GM13977 (cell line): ENCODE measurements at places on chromosomes 5 and 9.

DNA sequence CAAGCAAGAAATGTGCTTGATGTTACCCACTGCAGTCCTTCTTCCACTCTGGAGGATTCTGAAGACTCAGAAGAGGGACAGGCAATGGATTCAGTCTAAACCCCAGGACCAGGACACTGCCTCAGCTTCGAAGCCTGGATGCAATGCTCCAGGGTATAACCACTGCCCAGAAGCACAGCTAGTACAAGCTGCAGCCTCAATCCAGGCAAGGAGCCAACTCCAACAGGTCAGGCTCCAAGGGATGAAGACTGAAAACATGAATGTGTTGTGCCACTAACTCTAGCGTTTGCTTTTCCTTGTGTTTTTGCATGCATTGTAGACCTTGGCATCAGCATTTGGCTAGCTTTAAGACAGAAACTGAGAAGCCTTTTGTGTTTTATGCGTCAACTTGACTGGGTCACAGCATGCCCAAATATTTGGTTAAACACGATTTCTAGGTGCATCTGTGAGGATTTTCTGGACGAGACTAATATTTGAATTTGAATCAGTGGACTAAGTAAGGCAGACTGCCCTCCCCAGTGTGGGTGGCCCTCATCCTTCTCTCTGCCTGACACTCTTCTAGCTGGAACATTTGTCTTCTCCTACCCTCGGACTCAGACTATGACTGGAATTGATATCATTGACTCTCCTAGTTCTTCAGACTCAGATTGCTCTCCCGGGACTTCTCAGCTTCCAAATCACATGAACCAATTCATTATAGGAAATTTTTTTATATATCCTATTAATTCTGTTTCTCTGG lies 20.5 kb upstream of the GPX3 start:
- DNase-seq, result no peak

DNA sequence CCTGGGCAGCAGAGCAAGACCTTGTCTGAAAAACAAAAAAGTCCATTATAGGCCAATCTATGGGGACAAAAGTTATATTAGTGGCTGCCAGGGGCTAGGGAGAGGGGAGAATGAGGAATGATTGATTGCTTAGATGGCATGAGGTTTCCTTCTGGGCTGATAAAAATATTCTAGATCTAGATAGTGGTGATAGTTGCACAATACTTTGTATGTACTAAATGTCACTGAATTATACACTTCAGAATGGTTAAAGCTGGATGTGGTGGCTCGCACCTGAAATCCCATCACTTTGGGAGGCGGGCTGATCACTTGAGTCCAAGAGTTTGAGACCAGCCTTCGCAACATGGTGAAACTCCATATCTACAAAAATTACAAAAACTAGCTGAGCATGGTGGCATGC lies 42.8 kb upstream of the TEX48 start:
- no peak for DNase-seq

- DNase-seq, result no peak
These were observed 952.2 kb downstream of the CDH18 start for GRCh38 chr5:19035816-19036215.

DNA sequence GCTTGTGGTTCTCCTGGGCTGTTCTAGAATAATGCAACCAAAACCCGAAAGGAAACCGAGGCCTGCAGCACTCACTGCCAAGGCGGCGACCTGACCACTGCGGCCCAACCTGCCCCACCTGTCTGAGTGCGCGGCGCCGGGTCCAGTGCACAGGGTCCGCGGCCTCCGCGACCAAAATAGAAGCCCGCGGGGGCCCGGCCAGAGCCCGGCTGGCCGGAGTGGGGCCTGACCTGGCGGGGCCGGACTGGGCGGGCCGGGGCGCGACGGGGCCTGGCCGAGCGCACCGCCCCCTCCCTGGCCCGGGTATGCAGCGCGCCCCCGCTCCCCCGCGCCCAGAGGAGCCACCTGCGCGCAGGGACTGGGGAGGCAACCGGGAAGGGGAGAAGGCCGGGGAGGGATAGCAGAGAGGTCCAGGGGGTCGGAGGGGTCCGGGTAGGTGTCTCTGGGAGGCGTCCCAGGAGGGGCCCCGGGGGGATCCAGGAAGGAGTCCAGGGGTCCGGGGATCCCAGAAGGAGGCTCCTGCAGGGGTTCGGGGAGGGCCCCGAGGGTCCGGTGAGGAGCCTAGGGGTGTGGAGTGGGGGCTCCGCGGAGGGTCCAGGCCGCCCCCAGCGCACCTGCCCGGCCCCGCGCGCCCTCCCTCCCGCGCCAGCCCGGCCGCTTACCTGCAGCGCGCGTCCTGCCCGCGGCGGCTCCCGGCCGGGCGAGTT lies 503 bp downstream of the SEMA4D start:
- peak; percentile 69 for DNase-seq

DNA sequence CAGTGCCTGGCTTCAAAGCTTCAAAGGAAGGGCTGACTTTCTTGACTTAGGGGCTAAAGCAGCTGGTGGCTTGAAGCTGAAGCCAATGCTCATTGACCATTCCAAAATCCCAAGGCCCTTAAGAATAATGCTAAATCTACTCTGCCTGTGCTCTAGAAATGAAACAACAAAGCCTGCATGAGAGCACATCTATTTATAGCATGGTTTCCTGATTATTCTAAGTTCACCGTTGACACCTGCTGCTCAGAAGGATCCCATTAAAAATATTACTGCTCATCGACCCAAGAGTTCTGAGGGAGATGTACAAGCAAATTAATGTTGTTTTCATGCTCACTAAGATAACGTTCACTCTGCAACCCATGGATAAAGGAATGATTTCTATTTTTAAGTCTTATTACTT lies 6.7 kb downstream of the TMEM174 start:
- DNase-seq, result no peak

DNA sequence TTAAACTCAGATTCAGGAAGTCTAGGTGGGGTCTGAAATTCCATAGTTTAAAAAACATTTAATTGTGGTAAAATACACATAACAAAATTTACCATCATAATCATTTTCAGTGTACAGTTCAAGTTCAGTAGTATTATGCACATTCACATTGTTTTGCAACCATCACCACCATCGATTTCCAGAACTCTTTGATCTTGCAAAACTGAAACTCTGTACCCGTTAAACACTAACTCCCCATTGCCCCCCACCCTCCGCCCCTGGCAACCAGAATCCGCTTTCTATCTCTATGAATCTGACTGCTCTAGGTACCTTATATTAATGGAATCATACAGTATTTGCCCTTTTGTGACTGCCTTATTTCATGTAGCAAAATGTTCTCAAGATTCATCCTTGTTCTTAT lies 117.5 kb downstream of the CEP120 start:
- no peak for DNase-seq

GRCh38 chr5:158660726-158661125 lies 439.0 kb downstream of the EBF1 start:
- no peak for DNase-seq

- DNase-seq, result no peak
These were observed 16.0 kb downstream of the LYRM7 start for GRCh38 chr5:131186561-131187256.

DNA sequence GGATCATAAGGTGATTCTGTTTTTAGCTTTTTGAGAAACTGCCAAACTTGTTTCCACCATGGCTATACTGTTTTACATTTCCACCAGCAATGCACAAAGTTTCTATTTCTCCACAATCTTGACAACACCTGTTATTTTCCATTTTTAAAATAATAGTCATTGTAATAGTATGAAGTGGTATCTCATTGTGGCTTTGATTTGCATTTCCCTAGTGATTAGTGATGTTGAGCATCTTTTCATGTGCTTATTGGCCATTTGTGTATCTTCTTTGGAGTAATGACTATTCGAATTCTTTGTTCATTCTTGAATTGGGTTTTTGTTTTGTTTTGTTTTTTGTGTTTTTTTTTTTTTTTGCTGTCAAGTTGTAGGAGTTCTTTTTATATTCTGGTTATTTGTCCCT lies 4.9 kb downstream of the GARNL3 start:
- DNase-seq, result no peak

GRCh38 chr9:109579191-109579948 lies 81.3 kb upstream of the PTPN3 start:
- DNase-seq, result no peak

DNA sequence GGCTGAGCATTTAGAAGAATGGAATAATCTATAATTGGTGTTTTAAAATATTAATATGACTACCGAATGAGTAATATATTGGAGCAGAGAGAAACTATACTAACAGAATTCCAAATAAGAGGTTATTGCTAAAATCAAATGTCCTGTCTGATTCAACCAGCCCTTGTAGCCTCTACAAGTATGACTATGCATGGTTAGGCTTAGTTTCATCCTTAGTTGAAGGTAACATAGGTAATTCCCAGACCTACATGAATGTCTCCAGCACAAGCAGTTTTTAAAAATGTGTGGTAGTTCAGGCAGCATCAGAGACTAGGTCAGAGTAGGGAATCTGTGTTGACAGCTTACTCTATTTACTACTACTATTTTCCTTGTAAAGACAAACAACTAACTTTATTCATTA lies 51.7 kb upstream of the SLC27A6 start:
- DNase-seq, result peak; percentile 2
